ENCODE measurements at places on chromosomes 4 and X.

GRCh38 chr4:8304827-8305695 is 35.5 kb downstream of the HTRA3 start:
- no peak for DNase-seq

DNA sequence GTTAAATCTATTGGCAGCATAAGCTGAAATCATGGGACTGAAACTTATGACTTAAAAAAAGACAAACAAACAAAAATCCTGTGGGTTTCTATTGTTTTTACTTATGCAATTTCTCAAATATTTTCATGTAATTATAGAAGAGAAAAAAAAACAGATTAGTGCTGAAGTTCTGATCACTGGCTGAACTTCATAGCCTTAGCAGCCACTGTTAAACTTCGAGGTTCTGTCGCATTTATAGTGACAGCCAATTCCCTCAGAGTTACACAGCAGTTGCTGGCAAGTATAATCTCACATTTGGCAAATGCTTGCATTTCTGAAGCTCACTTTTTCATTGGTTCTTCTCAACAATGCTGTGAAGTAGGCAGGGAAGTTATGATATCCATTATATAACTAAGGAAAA is 748.9 kb upstream of the MAGEB2 start:
- no peak for DNase-seq

GRCh38 chr4:143489106-143489505 is 24.4 kb upstream of the SMARCA5 start:
- DNase-seq: no peak

- no peak for DNase-seq
These were observed 50.5 kb downstream of the IL15 start for GRCh38 chr4:141686879-141687278.

DNA sequence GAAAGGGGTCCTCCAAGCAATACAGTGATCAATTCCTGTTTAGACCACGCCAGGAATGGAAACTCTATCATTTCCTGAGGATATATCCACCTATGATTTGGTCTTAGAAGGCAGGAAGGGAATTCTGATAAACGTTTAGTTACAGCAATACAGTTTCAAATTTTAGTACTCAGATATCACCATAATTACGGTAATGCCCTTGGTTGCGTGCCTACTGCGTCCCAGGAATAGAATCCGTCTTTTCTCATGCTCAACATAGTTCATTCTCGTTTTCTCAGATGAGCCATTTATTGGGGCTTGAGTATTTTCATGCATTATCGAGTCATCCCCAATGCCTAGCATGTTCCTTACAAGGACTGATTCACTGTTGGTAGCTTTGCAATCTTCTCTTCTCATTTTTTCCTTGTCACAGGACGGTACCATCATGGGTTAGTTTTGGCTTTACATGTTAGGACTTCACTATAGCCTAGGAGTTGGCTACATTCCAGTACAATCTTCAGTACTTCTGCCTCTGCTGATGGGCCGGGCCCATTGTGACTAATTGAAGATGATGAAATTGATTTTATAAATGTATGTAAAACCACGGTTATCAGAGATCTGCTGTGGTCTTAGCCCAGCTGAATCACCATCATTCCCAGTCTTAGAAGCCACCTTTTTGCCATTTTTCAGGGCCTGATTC is 4.4 kb upstream of the PRKX start:
- DNase-seq: no peak

GRCh38 chrX:46386511-46386910 is 158.7 kb downstream of the ZNF674 start:
- no peak for DNase-seq

DNA sequence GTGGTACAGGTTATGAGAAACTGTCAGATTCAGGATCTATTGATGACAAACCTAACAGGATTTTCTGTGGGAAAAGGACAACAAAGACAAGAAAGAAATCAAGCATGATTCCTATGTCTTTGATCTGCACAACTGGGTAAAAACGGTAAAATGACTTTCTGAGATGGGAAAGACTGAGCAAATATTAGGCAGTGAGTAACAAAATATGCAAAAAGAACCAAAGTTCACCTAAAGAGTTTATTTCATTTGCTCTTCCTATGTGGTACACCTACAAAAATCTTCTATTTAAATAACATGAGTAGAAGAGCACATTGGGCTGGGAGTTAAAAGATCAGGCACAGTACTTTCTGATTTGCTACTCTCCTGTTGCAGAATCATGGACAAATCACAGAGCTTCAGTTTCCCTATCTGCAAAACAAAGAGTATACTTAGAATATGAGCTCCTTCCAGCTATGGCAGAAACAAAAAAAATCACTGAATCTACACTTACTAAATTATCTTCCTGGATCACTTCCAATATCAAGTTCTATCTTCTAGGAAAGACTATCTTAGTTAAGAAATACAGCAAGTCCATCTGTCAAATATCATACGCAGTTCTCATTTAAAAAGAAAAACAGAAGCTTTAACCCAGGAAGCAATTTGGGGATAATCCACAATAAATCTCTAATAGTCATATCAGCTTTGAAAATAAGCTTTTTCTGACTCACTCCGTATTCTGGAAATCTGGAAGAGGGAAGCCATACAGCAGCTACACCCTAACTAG is 37.4 kb downstream of the NFXL1 start:
- DNase-seq: no peak

- DNase-seq: no peak
These were observed 53.8 kb downstream of the SYNPO2 start for GRCh38 chr4:118942465-118942864.
